ENCODE measurements at places on chromosomes 5 and 9.

DNA sequence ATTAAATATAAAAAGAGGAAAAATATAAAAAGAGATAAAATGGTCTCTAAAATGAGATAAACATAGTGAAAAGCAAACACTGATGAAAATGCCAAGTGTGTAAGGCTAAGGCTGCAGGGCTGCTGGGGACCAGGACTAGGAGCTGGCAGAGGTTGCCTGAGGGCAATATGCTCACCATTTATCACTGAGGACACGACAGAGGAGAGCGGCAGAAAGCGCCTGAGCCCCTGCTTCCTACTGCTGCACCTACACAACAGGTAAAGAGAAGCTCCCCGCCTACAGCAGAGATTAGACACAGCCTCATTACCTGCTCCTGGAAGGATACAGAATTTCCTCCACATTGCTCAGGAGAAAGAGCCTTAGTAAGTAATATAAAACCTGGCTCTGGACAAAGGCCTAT lies 70.7 kb upstream of the PPP1R2B start:
- DNase-seq: no peak

DNA sequence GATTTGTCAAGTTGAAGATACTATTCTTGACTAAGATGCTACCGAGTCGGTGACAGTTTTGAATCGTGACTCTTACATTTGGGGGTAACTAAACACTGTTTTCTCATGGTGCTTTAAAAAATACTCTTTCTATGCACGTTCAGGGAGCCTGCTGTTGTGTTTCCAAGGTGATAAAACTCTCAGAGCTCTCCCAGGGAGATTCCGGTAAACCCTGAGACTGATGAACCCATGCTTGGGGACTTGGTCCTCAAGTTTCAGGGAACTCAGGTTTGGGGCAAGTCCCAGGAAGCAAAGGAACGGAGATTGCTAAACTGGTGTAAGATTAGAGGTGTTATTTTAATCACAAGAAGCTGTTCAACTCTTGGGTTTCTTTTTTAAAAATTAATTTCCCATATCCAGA lies 1.4 kb downstream of the GDA start:
- no peak for DNase-seq

- DNase-seq: no peak
These were observed 2.8 kb downstream of the ATP6V1G1 start for GRCh38 chr9:114590328-114590727.

DNA sequence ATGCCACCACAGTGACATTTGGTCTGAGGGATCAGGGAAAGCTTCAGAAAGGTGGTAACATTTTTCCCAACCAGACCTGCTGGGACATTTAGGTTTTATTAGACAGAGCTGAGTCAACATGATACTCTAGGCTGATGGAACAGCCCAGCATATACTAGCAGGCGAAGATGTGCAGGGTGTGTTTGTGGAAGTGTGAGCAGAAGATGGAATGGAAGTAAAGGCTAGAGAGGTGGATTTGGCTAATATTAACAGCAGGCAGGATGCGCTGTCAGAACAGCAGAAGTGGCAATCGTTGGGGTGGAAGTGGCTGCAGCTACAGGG lies 340.6 kb downstream of the ASTN2 start:
- no peak for DNase-seq

DNA sequence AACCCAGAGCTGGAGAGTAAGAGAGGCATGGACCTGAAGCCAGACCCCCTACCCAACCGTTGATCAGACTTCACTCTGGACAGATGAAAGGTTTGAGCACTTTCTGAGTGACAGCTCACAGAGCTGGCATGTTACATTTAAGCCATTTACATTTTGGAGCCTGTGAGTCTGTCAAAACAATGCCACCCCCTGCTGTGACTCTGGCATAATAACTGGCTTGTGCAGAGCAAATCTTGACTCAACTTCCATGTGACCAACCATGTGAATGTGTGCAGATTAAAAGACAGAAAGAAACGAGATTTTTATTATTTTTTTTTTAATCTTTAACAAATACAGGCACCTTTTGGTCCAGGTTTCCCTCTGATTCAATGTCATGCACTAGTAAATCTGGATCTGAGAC lies 48.5 kb downstream of the MFAP3 start:
- DNase-seq: no peak

- DNase-seq: no peak
These were observed 315.5 kb upstream of the RGMB start for GRCh38 chr5:98458004-98458403.

DNA sequence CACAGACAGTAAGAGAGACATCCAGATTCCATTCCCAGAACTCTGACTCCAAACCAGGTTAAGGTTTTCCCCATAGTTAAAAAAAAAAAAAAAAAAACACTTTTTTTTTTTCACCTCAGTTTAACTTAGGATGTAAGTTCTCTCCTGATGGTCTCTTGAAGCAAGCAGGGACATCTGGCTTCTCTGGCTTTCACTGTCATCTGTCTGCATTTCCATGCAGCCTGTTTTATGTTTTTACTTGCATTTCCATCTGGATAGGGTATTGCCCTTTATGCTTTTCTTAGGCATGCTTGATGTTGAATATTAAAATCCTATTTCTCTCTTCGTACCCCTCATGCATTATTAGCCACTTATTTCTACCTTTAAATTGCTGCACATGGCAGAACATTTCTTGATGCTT lies 135.3 kb upstream of the WWC1 start:
- DNase-seq: peak; percentile 8

GRCh38 chr5:59299006-59299405 lies 594.5 kb downstream of the PDE4D start:
- no peak for DNase-seq

DNA sequence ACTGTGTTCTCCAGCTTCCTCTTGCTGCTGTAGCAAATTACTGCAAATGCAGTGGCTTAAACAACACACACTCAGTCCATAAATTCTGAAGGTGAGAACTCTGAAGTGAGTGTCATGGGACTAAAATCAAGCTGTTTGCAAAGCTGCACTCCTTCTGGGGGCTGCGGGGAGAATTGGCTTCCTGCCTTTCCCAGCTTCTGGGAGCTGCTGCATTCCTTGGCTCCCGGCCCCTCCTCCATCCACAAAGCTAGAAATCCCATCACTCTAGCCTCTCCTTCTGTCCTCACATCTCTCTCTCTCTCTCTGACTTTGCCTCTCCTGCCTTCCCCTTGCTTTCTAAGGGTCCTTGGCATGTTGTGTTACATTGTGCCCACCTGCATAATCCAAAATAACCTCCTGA lies 14.2 kb upstream of the MED10 start:
- DNase-seq: no peak

- peak; percentile 82 for DNase-seq
These were observed 5.4 kb upstream of the FOXI1 start for GRCh38 chr5:170100066-170100943.

- DNase-seq: no peak
These were observed 243.2 kb downstream of the BRINP1 start for GRCh38 chr9:119126040-119126439.

- DNase-seq: no peak
These were observed 23.9 kb downstream of the B4GALT1 start for GRCh38 chr9:33143241-33143661.

DNA sequence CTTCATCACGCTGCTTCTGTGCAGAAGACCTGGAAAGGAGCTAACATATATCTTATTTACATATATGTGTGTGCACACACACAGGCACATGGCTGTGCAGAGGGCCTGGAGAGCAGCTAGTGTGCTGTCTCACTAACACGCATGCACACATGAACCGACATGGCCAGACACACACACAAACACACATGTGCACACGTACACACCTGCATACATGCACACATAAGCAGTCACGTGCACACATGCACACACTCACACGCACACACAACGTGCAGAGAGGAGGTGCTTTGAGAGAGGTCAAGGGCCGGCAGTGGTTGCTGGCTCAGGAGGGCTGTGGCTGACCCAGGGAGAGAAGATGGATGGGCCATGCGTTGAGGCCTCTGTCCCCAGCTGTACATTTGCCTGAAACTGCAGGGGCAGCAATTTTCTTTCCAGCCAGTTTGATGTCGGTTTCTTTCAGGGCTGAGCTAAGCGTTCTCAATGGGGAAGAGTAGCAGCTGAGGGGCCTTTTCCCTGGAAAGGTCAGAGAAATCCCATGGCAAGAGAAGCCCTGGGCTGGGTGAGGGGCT lies 66.7 kb downstream of the OLFM1 start:
- no peak for DNase-seq

- DNase-seq: no peak
These were observed 35.7 kb downstream of the SLC1A3 start for GRCh38 chr5:36642089-36642488.

DNA sequence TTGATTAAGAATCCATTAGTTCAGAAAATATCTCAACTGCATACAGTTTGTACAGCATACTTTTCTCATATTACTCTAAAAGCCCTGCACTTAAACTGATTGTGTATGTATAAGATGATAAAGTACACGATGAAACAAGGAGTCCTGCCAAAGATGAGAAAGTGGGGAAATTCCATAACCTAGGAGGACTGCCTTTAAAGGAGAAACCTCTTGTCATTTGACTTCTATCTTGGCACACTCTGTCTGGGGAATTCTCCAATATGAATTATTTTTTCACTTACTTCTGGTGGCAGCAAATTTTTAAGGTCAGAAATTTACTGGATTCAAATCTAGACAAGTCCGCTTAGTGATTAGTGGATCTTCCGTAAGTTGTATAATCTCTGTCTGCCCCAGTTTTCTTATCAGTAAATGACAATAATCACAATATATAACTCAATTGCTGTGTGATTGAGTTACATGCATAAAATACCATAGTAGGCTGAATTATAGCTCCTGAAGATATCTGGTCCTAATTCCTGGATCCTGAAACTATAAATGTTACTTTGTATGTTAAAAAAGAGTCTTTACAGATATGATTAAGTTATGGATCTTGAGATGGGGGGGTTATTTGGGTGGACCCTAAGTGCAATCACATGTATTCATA lies 17.0 kb upstream of the ISOC1 start:
- DNase-seq: no peak

DNA sequence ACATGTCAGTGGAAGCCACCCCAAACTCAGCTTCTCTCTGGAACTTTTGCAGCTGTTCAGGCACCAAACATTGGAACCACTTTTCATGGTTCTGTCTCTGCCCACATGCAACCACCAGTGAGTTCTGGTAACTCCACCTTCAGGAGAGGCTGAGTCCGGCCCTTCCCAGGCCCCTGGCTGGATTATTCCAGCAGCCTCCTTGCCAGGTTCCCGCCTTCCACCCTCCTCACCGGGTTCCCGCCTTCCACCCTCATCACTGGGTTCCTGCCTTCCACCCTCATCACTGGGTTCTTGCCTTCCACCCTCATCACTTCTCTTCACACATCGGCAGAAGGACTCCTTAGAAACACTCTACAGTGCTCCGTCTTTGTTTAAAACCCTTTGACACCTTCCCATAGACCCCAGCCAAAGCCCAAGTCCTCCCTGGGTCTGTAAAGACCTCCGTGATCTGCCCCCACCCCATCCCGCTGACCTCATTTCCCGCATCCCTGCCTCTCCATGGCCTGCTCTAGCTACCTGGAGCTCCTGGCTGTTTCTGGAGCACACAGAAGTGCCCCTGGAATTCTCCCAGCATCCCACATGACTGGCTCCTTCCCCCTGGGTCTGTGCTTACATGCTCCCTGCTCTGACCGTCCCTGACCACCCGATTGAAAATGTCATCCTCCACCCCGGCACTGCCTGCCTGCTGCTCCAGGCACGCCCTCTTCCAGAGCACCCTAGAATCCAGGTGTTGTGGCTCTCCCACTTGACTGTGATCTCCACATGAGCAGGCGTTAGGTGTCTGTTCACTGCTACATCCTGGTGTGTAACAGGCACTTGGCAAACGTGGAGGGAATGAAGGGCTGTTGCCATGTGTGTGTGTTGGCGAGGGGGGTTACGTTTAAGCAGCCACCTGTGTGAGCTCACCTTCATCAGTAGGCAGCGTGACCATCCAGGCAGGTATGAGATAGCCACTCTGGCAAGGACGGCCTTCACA lies 17.7 kb downstream of the ROPN1L start:
- no peak for DNase-seq

DNA sequence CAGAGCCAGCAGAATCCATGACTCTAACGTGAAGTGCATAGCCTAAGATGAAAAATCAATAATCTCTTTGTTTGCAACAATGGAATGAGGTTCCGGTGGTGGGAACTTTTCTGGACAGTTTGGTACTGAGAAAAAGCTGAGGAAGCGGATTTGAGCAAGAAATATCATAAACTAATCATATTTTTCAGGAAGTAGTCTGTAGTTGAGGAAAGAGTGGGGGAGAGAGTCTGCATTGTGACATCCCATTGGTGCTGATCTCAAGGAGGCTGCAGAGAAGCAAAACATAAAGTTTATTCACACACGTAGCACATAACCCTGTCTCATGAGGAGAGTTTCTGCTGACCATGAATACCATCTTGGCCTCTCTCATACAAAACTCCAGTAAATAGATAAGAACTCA lies 15.8 kb upstream of the FCHO2 start:
- no peak for DNase-seq

DNA sequence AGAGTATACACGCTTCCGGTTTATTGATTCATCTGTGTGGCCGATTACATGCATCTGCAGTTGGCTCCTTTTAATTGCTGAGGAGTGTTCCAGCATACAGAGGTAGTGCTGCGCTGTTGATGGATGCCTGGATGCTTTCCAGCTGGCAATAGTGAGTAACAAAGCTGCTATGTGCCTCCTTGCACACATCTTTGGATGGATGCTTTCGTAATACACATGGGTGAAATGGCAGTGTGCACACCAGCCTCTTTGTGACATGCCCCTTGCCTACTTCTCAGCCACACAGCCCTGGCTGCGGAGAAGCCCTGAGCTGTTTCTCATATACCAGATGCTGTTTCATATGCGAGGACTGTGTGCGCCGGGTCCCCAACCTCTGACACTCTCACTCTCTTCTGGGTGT lies 151.0 kb downstream of the GADD45G start:
- no peak for DNase-seq

DNA sequence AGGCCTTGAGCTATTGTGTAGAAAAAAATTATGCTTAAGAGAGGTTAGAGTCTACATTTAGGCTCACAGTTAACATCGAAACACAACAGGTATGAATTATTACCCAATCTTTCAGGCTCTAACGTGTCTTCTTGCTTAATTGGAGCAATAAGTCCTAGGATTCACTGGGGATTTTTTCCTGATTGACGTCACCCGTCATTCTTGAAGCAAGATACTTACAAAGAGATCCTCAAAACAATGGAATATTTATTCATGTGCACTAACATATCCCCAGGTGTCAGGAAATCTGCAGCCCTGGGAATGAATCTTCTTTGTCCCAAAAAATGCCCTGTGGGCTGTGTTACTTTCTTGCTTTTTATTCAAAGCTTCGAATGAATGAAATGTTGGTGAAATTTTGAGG lies 413.5 kb downstream of the NFIB start:
- peak; percentile 53 for DNase-seq

DNA sequence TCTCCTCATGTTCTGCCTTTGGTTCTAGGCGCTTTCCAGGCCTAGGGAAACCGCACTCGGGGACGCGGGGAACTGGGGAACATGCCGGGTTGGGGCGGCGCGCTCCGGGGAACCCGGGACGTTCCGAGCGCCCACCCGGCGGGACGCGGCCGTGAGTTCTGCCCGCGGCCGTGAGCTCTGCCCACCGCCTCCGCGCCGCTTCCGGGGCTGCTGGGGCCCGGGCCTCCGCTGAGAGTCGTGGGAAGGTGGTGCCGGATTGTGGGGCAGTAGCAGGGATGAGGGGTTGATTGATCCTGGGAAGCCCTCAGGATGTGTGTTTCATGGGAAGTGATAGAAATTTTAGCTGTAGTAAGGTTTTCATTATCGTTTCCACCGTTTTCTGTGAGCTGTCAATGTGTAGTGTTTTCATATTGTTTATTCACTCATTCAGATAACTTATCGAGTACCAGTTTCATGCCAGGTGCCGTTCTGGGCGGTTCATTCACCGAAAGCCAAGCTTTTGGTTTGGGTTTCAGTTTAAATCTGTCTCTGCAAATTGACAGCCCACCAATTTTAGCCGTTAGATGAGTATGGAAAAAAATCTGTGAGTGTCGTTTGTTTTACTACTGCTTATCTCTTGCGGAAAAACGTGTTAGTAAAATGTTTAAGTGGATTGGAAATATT lies 657 bp downstream of the MTRR start:
- DNase-seq: no peak

Measured in skin of body (tissue), 3 donors.